ENCODE measurements at places on chromosomes 3 and 15.

DNA sequence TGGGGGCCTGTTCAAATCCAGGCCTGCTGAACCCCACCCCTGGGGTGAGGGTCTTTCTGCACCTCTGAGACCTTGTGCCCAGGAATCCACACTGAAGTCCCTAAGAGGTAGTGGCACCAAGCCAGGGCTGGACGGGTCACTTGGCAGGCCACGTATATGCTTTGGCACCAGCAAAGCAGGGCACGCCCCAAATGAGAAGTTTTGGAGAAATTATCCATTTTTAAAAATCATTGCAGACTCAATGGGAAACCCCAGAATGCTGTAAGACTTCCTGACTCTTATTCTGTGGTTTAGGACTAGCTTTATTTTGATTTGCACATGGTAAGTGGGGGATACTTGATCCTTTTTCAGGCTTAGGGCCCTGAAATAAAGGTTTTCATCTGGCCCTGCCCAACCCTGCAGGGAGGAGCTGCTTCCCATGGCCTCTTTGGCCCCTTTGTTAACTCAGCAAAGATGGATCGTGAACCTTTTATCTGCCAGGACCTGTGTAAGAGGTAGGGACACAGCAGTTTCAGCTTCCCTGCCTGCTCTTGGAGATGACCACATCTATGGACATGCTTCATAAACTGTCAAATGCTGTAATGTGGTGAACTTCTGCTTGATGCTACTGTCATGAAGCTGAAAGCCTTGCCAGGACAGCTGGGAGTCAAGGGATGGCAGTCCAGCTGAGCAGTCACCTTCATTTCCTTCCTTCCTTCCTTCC lies 88.0 kb downstream of the HMG20A start:
- peak overlapping the region; percentile 4 for H3K4me3 ChIP-seq
- H3K36me3 ChIP-seq: no peaks in the 10 kb centered on the region
- no peaks in the 10 kb centered on the region for H3K27me3 ChIP-seq

- no peaks in the 10 kb centered on the region for H3K36me3 ChIP-seq
- H3K27me3 ChIP-seq: no peaks in the 10 kb centered on the region
- no peak overlapping the region for H3K27ac ChIP-seq
- H3K4me3 ChIP-seq: no peak overlapping the region
These were observed 165.5 kb upstream of the MLF1 start for GRCh38 chr3:158405507-158405906.

GRCh38 chr15:59657635-59658125 lies 365 bp upstream of the GTF2A2 start:
- no peaks in the 10 kb centered on the region for H3K27me3 ChIP-seq
- peak overlapping the region; percentile 19 for H3K27ac ChIP-seq
- peaks cover 41% of the 10 kb centered on the region for H3K36me3 ChIP-seq
- peak overlapping the region; percentile 92 for H3K4me3 ChIP-seq

GRCh38 chr3:15630646-15631350 lies 29.3 kb downstream of the BTD start:
- peaks cover 15% of the 10 kb centered on the region for H3K4me1 ChIP-seq
- peak; percentile 83 for DNase-seq
- H3K27me3 ChIP-seq: no peaks in the 10 kb centered on the region

DNA sequence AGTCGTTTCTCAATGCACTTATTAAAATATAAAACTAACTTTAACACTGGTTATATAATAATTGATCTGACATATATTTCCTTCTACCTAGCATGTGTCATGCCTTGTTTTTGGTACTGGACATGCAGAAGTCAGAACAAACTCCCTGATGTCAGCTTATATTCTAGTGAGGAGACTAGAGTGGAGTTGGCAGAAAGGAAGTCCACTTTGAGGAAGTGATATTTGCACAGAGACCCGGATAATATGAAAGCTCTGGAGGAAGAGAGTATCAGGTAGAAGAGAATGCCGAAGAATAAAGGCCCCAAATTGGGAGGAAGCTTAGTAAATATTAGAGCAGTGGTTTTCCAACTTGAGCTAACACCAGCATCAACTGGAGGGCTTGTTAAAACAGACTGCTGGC lies 24.6 kb upstream of the ZNF280D start:
- DNase-seq: no peak
- no peak overlapping the region for H3K4me3 ChIP-seq
- H3K27ac ChIP-seq: no peak overlapping the region
- no peaks in the 10 kb centered on the region for H3K27me3 ChIP-seq

DNA sequence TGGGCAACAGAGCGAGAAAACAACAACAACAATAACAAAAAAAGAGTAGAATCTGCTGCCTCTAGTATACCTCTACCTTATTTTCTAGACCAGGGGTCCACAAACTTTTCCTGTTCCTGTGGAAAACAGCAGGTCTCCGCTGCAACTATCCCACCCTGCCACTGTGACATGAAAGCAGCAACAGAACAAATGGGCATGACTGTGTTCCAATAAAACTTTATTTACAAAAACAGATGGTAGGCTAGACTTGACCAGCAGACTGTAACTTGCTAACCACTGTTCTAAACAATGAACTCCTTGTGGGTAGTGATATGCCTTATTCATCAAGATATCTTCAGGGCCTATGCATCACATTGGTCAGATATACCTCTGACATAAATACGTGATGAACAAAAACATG lies 25.3 kb downstream of the POLQ start:
- H3K27ac ChIP-seq: no peak overlapping the region
- DNase-seq: no peak
- no peaks in the 10 kb centered on the region for H3K4me1 ChIP-seq

GRCh38 chr3:181486141-181486885 lies 225.4 kb upstream of the SOX2 start:
- H3K27ac ChIP-seq: no peak overlapping the region
- no peaks in the 10 kb centered on the region for H3K27me3 ChIP-seq
- H3K4me3 ChIP-seq: no peak overlapping the region
- no peaks in the 10 kb centered on the region for H3K4me1 ChIP-seq
- H3K36me3 ChIP-seq: no peaks in the 10 kb centered on the region

DNA sequence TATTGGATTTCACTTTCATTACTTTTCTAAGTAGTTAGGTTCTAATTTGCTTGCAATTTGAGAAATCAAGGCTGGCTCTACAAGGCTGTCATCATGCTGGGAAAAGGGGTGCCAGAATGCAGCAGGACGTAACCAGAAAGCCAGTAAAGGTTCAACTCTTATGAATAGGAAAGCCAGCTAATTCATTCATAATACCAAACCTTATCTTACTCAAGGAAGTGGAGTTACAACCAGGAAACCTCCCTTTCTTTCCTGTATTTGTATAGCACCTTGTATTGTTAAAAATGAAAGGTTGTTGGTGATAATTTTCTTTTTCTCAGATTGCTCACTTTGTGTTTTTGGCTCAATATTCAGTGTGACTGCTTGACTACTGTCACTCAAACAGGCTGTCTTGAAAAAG lies 109.4 kb downstream of the FILIP1L start:
- no peaks in the 10 kb centered on the region for H3K27me3 ChIP-seq
- no peak for DNase-seq
- H3K36me3 ChIP-seq: no peaks in the 10 kb centered on the region
- H3K4me3 ChIP-seq: no peak overlapping the region
- H3K27ac ChIP-seq: no peak overlapping the region

All from mesenchymal stem cell (in vitro differentiated cells and primary cell).